Stimulated activated CD4-positive, alpha-beta T cell treated with anti-CD3 and anti-CD28 coated beads, Interleukin-2, amount 100 ng/mL, for 4 hours (primary cell): ENCODE measurements at places on chromosomes 2 and 18.

DNA sequence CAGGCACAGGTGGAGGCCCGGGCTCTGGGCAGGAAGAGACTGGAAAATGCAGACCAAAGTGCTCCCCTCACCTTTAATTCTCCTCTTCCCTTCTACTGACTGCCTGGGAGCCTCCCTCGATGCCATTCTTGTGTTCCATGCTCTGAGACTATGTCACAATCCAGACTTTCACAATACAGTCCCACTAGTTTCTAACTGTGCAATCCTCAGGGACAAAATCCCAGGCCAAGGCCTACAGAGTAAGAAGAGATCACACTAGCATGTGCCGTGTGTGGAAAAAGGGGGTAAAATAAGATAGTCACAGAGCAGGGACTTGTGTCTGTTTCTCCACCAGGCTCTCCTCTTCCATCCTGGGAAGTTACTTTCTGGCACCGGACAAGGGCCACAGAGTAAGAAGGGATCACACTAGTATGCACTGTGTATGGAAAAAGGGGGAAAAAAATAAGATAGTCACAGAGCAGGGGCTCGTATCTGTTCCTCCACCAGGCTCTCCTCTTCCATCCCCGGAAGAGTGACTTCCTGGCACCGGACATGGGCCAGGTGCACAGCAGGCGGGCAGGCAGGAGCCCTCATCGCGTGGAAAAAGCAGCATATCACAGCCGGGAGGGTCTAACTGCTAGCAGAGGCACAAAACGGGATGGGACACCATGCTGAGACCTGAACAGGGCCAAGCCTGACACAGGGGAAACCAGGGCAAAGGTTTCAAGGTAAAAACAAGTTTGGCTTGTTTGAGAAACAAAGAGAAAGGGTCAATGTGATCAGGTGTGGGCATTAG lies 9.6 kb downstream of the CYB5A start:
- no peak for DNase-seq

GRCh38 chr2:156837635-156838370 lies 401.6 kb downstream of the GPD2 start:
- DNase-seq: no peak

DNA sequence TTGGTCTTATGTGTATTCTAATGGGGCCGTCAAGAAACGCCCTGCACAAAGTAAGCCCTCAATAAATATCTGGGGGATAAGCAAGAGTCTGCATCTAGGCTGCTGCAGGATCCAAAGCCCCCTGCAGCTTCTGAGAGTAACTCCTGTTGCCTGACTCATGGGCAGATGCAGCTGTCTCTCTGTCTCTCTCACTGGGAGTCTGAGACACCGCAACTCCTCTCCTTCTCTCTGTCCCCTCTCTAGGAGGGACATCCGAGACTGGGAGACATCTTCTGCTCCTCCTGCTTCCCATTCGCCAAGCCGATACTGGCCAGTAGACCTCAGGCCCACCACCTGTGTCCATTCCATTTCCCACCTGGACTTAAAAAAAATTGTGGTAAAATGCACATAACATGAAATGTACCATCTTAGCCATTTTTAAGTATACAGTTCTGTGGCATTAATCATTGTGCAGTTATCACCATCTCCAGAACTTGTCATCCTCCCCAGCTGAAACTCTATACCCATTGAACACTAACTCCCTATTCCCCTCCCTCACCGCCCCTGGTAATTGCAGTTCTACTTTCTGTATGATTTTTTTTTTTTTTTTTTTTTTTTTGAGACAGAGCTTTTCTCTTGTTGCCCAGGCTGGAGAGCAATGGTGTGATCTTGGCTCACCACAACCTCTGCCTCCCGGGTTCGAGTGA lies 20.1 kb downstream of the DYSF start:
- DNase-seq: no peak

GRCh38 chr18:51447351-51448342 lies 250.2 kb upstream of the MEX3C start:
- no peak for DNase-seq

- DNase-seq: no peak
Observed at GRCh38 chr2:5698134-5698533, 6.0 kb downstream of the SOX11 start.

DNA sequence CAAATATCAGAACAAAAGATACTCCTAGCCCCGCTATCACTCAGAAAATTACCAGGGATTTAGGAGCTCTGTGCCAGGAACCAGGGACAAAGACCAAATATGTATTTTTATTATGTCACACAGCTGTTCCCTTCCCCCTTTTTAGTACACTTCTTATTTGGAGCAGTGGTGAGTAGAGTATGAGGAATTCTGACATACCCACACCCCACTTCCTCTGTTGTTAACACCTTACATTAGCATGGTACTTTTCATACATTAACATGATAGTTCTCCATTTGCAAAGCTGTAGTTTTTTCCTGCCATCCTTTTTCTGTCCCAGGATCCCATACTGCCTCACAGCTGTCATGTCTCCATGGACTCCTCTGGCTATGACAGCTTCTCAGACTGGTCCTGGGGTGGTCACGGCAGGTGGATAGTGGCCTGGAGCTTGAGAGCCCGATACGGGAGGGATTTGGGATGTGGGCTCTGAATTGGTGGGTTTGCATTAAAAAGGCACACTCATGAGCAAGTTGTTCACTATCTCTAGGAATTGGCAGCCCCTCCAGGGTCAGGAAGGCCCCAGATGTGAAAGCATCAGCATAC lies 100.2 kb downstream of the SH3RF3 start:
- no peak for DNase-seq

GRCh38 chr2:2764001-2764355 lies 432.9 kb upstream of the MYT1L start:
- DNase-seq: no peak

- DNase-seq: no peak
Observed at GRCh38 chr18:75496151-75496550, 68.6 kb upstream of the SMIM21 start.

- DNase-seq: no peak
Observed at GRCh38 chr2:48397281-48397680, 132.7 kb upstream of the STON1 start.

GRCh38 chr2:174568425-174568824 lies 29.2 kb downstream of the WIPF1 start:
- DNase-seq: no peak

DNA sequence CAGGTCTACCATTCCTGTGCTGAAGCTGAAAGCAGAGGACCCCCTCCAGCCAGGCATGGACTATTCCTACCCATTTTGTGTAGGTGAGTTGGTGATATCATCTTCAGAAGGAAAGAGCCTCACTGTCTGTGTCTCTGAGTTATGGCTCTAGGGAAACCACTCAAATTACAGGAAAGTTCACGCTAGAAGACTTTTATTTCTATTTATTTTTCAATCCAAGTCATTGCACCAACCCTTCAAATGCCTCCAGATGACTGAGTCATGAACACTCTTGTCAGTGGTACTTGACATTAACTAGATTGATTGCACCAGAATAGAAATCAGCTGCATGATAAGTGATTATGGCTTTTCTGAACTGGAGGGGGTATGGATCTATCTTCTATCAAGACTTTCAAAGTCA lies 338.4 kb downstream of the MBD2 start:
- DNase-seq: no peak

DNA sequence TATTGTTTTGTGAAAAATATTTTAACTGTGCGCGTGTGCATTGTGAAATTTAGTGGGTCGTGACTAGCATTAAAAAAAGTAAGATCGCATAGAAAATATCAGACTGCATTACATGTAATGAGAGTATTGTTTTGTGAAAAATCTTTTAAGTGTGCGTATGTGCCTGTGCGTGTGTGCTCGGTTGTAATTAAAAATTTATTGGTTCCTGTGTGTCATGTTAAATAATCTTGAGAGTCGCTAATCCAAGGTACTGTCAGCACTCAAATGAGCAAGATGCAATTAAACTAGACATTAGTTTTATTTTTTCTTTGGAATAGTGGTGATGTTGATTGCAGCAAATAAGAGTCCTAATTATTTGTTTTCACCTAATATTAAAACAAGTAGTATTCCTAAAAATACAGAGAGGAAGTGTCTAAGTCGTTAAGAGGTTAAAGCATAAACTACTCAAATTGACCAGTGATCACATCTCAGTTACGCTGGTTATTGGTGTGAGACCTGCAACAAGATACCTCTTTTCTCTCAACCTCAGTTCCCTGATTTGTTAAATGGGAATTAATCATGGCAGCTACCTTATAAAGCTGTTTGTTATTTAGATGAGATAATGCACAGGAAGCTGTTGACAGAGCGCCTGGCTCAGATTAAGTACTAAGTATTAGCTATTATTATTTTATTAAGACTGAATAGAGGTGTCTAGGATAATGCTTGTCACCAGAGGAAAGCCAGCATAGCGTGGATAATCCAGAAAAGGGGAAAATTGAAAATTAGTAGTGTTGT lies 1.9 kb downstream of the ZDBF2 start:
- DNase-seq: no peak

GRCh38 chr2:45289997-45290709 lies 280.9 kb upstream of the SIX2 start:
- no peak for DNase-seq

DNA sequence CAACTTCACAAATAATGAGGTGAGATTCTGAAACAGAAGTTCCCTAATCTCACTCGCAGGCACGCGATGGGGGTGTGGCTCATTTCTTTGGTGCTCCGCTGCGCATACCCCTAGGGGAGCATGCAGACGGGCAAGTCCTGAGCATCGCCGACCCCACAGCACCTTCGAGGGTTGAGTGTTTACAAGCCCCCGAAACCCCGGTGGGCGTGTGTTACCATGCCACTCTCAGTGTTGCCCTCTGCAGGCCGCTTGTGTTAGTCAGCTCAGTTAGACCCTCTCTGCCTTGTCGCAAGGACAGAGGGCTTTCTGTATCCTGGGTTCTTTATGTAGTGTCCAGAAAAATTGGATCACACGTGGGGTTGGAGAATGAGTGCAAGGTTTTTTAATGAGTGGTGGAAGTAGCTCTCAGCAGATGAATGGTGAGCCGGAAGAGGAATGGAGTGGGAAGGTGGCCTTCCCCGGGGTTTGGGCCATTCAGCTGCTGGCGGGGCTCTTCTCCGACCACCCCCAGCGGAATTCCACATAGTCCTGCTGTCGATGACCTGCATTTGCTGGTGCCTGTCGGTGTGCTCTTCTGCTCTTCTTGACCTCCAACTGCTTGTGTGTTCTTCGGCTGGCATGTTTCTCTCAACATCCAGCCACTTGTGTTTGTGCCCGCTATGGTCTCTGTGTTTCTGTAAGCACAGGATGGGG lies 191.3 kb downstream of the RPRM start:
- DNase-seq: no peak

DNA sequence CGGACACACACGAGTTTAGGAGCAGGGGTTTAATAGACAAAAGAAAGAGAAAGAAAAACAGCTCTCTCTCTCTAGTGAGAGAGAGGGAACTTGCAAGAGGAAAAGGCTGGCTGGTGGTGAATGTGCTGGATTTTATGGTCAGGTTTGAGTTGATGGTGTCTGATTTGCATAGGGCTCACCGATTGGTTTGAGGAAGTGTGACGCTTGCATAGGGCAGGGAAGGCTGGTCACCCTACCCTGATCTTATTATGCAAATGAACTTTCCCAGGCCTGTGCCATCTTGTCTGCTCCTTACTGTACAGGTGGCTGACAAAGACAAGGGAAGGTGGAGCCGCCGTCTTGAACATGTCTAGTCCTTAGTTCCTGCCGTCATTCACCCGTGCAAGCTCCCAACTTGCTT lies 408.9 kb downstream of the RIT2 start:
- DNase-seq: no peak

GRCh38 chr2:37232131-37232933 lies 874 bp downstream of the NDUFAF7 start:
- DNase-seq: no peak

- DNase-seq: no peak
Observed at GRCh38 chr2:97935719-97936161, 60.0 kb downstream of the TMEM131 start.

GRCh38 chr2:241073166-241074064 lies 28.7 kb downstream of the MTERF4 start:
- no peak for DNase-seq

GRCh38 chr2:158998551-158999248 lies 30.3 kb downstream of the TANC1 start:
- no peak for DNase-seq

GRCh38 chr2:241300000-241300399 lies 15.5 kb downstream of the HDLBP start:
- DNase-seq: no peak

DNA sequence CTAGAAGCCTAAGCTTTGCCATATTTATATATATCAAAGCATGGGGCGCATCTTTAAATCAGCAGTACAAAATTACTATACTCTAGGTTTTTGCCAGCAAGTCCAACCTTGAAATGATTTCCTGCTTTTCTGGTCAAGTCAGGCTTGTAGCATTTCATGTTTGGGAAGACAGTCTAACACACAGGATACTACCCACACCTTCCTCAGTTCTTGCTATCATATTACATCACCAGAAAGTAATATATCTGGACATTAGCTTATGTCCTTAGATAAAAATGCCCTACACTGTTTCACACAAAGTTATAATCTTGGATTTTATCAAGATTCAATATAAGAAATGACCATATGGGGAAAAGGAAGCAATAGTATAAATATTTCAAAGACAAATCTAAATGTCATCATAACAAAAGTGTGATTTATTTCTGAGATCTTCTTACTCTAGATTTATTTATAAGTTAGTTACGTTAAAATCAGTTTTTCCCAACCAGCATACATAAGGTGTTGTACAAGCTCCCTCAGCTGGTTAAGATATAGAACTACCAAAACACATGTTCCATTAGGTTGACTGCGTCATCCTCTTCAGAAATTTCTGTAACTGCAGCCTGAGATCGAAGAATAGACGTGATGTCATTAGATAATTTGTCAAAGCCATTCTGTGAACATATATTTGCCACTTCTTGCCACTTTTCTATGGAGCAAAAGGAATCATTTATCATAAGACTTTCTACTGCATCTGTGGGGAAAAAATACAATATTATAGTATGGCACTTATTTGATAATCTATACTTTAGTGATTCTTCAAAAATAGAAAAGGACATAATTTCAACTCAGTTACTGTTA lies 56.6 kb downstream of the CLHC1 start:
- DNase-seq: peak; percentile 1

DNA sequence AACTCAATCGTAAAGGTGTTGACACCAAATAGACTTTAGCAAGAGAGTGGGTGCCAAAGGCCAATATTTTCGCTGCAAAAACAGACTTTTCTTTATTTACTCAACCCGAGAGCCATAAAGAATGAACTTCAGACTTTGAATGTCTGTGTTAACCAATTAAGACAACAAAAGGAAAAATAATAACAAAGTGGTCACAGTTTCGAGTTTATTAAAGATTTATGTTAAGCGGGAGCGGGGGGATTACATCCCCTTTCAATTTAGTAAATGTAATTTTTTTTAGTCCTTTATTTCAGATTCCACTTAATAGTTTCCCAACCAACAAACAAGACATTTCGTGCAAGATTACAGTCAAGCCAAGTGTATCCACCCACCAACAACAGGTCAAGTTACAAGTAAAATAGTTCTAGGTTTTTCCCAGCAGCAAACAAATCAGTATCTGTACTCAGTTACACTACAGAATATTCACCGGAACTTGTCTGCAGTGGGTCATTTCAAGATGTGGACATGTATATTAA lies 9.0 kb downstream of the CDH2 start:
- no peak for DNase-seq

GRCh38 chr2:190607014-190607597 lies 41.8 kb upstream of the NAB1 start:
- DNase-seq: no peak

- DNase-seq: no peak
Observed at GRCh38 chr2:64615192-64615763, 38.4 kb downstream of the SERTAD2 start.

GRCh38 chr2:8392098-8392866 lies 289.6 kb upstream of the ID2 start:
- DNase-seq: no peak
